Endodermal cell (in vitro differentiated cells): ENCODE measurements at places on chromosomes 1 and 21. TPM values are rescaled to one million over a fixed set of nuclear protein-coding genes. Genes with fewer than 3 reads are reported as not detected.
A peak's percentile ranks its signal among the peaks of the same experiment; 100 is the strongest.

- DNase-seq: no peak
Measured at GRCh38 chr1:6243053-6243834, 735 bp upstream of the HES3 start.

- DNase-seq: no peak
Measured at GRCh38 chr1:43719063-43719462, 11.7 kb downstream of the ST3GAL3 start.

Gene DEPDC1
- total RNA-seq: 25.1 and 26.8 TPM in 2 replicates

GRCh38 chr1:224170748-224171478 is 12.1 kb upstream of the DEGS1 start:
- DNase-seq: peak; percentile 73

DNA sequence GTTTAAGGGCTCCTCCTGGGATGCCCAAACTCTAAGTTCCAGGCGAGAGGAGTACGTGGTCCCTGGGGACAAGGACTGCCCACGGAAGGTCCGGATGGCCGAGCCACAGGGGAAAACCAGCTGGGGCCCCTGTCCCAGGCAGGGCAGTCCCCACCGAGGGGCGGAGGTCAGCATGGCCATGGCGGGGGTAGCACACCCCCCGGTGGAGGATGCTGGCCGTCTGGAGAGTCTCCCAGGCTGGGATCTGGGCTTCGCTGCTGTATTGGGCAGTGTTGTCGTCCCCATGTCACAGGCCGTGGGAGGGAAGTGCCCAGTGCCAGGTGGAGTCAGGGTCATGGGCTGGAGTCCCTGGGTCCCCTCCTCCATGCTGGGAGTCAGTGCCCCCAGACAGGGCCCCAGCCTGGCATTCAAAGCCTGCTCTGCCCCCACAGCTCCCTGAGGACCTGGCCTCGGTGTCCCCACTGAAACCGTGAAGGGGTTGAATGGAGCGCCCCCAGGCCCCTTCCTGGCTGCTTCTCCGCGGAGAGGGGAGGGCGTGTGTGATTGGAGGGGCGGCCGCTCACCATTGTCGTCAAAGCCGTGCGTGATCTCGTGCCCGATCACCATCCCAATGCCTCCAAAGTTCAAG is 6.8 kb downstream of the PRXL2B start:
- DNase-seq: no peak

GRCh38 chr1:53288002-53288789 is 39.7 kb downstream of the LRP8 start:
- DNase-seq: no peak

- no peak for DNase-seq
Measured at GRCh38 chr1:183893561-183894289, 88.8 kb downstream of the RGL1 start.

DNA sequence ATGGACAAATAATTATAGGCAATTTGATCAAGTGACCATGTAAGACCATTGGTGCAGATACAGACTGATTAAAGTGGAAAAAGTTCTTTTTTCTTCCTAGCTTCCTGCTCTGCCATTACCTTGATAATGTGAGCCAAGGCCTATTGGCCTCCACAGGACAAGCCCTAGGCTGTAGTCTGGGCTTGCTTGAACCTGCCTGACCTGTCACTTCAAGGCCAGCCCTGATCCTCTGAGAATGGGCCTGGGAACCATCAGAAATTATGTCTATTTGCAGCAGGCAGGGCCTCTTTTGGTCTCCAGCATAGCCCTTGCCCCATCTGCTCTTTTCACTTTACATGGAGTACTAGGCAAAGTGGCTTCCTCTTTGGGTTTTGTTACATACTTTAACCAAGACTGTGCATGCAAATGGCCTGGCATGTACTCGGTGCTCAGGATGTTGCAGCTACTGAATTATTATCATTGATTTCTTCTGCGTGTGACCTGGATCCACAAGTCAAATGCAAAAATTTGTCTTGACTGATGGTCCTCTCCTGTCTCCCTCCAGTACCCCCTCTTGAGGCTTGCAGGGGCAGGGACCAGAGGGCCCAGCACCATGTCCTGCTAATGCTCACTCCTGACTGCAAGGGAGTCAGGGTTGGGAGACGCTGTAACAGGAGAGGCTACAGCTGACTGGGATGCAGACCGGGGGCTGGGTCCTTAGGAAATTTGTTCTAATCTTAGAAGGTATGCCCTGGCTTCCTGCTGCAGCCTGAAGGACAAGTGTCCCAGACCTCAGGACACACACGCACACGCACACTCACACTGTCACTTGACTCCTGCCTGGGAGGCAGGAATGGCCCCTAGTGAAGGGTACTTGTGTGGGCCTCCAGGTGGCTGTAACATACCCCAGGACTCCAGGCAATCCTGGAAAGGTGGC is 39.4 kb downstream of the RCSD1 start:
- no peak for DNase-seq

DNA sequence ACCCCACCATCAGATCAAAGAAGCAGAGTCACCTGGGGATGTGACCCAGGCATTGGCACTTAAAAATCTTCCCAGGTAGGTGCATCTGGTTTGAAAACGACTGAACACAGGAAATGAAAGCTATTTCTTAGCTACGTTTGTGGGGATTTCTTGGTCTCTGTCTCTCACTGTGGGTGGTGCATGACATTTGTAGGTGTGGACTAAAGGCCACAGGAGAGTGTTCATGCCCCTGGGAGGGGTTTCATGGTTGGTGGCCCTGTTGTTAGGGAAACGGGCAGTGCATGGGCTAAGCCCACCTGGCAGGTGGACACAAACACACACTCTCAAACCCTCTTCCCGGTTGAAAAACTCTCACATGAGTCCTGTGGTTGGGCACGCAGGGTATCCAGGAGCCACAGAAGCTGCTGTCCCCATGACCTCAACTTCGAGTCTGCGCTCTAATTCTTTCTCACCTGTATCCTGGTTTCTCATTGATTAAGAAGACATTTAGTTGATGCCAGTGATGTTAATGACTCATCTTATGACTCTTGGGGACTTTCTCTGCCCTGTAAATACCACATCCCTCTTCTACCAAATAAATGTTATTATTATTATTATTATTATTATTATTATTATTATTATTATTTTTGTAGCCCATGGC is 119.4 kb downstream of the MRPS6 start:
- DNase-seq: no peak

Gene SLC44A5
- total RNA-seq: 10.0 to 12.7 TPM (median 10.9 TPM) in 3 replicates

GRCh38 chr1:151720554-151720953 is 768 bp upstream of the RIIAD1 start:
- peak; percentile 34 for DNase-seq

Gene RGS13
- total RNA-seq: not detected in 2 replicates

DNA sequence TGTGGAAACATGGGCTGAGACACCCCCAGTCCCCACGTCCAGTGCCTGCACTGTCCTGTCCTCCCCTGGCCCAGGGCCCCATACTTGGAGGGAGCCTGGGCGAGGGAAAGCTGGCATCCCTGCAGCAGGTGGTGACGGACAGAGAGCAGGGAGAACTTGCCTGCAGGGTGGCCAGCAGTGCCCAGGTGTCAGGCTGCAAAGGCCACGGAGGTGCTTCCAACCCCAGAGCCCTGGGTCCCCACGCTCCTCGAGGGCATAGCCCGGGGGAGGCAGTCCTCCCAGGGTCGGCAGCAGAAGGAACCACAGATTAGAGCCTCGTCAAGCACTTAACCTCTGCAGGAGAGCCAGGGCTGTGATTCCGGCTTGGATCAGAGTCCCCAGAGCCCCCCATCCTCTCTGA is 77.5 kb downstream of the ARHGEF16 start:
- DNase-seq: peak; percentile 59

- no peak for DNase-seq
Measured at GRCh38 chr21:35697321-35697808, 363.0 kb downstream of the SETD4 start.

- DNase-seq: no peak
Measured at GRCh38 chr1:170674239-170674638, 10.3 kb downstream of the PRRX1 start.

DNA sequence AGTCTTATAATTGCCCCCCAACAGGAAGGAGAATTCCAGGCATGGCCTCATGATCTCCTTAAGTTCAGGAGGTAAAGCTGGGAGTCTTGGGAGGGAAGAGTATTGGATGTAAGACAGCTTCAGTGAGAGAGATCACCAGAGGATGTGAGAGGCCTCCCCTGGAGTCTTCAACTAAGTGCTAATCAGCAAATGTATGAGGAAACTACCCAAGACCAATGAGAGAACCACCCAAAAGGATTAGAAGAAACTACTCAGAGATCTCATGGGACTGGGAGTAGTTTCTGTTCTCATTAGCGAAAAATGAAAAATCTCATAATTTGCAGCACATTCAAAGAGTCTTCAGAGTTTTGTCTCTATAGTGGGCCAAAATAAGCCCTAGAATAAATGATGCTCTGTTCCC is 36.6 kb upstream of the WNT2B start:
- DNase-seq: peak; percentile 57

DNA sequence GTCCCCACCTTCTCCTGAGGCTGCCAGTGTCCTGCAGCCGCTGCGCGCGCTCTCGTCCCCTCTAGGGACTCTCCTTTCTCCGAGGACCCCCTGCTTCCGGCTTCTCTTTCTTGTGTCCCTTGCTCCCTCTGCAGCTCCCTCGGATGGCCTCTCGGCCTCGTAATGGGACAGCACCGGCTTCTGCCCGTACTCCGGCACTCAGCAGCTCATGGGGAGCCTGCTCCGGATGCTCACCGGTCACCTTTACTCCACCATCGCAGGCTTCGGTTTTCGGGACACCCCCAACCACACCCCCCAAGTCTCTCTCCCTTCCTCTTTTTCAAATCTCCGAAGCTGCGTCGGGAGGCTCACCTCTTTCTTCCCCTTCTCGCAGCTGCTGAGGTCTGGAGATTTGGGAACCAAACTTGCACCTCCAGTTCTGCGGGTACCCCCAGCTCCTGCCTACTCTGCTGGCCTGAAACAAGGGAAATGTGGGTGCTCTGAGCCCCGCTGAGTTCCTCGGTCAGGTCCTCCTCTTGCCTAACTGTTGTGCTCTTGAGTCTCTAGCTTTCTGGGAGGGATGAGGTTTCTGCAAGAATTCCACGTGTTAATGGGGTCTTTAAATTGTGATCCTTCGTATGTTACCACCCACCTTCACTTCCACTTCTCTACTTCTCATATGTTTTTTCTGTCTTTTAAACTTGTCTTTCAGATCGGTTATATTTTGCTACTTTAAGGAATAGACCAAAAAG is 930 bp downstream of the CDC14A start:
- DNase-seq: peak; percentile 85

GRCh38 chr1:5659606-5660005 is 332.6 kb downstream of the NPHP4 start:
- DNase-seq: peak; percentile 31

- DNase-seq: peak; percentile 83
Measured at GRCh38 chr1:180198196-180198595, 31.9 kb upstream of the LHX4 start.

GRCh38 chr21:36948686-36949085 is 17.8 kb downstream of the HLCS start:
- no peak for DNase-seq

DNA sequence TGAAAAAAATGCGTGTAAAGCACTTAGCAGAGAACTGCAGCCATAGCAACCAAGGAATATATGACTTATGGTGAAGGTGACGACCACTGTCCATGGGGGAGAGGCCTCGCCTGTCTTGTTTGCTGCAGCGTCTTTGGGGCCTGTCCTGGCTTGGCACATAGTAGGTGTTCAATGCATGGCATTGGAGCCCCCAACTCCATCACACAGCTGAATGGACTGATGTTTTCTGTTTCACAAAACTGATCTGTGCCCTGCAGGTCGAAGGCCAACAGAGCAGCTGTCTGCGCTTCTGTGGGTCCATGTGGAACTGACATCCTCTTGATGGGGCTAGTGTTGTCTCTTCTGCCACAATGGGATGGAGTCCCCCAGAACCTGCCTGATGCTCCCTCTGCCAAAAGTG is 296.0 kb downstream of the PTPRU start:
- peak; percentile 22 for DNase-seq

DNA sequence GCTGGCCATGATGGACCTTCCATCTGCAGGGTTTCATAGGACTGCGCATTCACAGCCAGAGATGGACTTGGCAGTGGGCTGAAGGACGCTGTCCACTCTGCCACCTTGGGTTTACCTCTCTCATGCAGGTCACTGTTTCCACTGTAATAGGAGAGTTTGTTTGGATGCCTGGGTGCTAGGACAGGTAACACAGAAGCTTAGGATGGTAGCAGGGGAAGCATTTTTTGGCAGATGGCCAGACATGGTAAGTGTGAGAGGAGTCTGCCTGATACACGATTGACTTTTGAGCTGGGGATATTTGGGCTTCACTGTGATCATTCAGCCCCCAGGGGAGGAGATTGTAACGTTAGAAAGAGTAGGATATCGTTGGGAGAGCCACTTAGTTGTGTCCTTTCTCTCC is 11.8 kb downstream of the PSEN2 start:
- DNase-seq: no peak

- no peak for DNase-seq
Measured at GRCh38 chr21:26060335-26061115, 110.0 kb downstream of the APP start.

DNA sequence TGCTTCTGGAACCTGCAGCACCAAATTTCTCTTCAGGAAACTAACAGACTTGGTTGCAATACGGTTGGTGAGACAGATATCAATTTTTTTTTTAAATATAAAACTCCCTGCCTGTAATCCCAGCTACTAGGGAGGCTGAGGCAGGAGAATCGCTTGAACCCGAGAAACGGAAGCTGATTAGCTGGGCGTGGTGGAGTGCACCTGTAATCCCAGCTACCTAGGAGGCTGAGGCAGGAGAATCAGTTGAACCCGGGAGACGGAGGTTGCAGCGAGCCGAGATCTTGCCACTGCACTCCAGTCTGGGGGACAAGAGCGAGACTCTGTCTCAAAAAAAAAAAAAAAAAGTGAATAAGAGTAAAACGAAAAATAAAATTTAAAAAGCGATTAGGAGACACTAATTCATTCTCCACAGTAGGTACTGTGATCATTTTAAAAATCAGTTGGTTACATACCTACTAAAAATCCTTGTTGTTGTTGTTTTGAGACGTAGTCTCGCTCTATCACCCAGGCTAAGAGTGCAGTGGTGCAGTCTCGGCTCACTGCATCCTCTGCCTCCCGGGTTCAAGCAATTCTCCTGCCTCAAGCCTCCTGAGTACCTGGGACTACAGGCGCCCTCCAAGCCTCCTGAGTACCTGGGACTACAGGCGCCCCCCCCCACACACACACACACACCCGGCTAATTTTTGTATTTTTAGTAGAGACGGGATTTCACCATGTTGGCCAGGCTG is 796 bp upstream of the RBM8A start:
- no peak for DNase-seq

Gene ADAMTS1
- total RNA-seq: 20.4 and 24.2 TPM in 2 replicates

Gene AKNAD1
- 0.20 and 0.34 TPM in 2 replicates for total RNA-seq
